ENCODE measurements at places on chromosomes 13 and 19. TPM values are rescaled to one million over a fixed set of nuclear protein-coding genes. Genes with fewer than 3 reads are reported as not detected.

Gene KIR2DL4
- total RNA-seq = not detected

Gene ZNF844
- 3.8 TPM for total RNA-seq

Gene ZNF681
- 0.34 TPM for total RNA-seq

Gene KCNC3
- total RNA-seq = 0.36 TPM

Gene TMEM38A
- total RNA-seq = 22.5 TPM

Gene MCEMP1
- under 0.01 TPM for total RNA-seq

Gene IZUMO2
- total RNA-seq = not detected

Gene OR7C1
- not detected for total RNA-seq

Gene C1QTNF9B
- total RNA-seq = not detected

Gene OR7A5
- total RNA-seq = not detected

Gene CRLF1
- total RNA-seq = not detected

Gene ZNF560
- 1.6 TPM for total RNA-seq
